ENCODE measurements at places on chromosomes 5 and 9.

GRCh38 chr9:132637351-132637750 is 32.4 kb downstream of the DDX31 start:
- DNase-seq = no peak

DNA sequence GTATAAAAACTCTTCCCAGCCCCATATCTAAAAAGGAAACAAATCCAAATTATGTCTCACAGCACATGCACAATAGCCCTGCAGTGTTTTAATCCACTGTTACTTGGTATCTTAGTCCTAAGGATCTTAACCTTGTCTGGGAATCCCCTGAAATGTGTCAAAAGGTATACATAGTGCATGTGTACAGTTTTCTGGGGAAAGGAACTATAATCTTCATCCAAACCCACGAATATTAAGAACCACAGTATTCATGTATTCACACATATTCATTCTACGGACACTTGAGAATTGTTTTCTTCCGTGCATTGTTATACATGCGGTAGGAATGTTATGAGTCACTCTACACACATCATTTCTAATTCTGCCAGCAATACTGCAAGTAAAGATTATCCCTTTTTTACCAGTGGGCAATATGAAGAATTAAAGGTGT is 47.8 kb upstream of the SNX2 start:
- no peak for DNase-seq

- DNase-seq = no peak
Measured at GRCh38 chr9:136634904-136635303, 27.8 kb upstream of the EGFL7 start.

DNA sequence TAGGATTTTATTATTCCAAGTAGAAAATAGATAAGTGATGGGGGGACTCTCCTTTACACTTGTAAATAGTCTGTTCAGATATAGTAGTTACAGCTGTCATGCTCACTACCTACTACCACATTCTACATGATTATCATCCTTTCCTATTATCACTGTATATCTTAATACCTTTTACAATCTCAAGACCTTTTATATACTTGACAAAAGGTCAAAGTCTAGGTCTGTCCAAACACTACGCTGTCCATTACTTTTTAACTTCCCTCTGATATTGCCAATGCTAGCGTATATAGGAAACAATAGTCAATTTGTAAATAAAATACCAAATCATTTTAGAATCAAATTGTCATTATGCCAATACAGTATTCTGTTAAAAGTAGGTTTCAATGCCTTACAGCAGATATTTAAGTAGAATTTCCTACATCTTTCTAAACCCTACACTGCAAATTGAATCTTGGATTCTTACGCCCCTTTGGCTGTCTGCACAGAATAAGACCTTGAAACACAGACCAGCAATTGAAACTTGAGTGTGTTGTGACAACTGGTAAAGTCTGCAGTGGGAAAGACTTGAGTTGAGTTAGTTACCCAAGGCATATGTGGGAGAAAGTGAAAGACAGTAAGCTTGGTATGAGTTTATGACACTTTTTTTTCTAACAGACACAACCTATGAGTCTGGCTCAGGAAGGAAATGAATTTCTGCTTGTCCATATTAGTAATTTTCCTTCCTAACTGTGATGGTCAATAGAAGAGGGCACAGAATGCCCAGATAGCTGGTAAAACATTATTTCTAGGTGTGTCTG is 827.6 kb upstream of the ACO1 start:
- DNase-seq = no peak

DNA sequence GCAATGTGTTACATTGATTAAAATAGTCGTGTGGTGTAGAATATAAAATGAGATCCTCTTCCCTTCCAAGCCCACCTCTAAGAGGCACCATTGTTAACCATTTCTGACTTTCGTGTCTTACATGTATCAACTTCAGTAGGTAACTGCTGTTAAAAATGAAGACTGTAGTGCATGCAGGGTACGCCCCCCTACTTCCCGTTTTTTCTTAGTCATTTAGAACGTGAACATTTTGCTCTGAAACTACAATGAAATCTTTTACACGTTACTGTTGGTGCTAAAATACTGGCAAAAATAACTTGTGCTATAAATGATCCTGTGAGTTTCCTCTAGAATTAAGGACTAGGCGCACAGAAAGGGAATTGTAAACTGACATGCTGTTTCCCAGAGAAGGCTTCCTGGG is 41.5 kb downstream of the WNK2 start:
- no peak for DNase-seq

Measured in NCI-H146 (cell line).